ENCODE measurements at places on chromosomes 16 and 17. TPM values are rescaled to one million over a fixed set of nuclear protein-coding genes. Genes with fewer than 3 reads are reported as not detected.

GRCh38 chr17:82611140-82612058 is 36.8 kb downstream of the WDR45B start:
- H3K4me1 ChIP-seq: peaks cover 8% of the 10 kb centered on the region
- DNase-seq: no peak
- H3K4me3 ChIP-seq: no peak overlapping the region
- no peaks in the 10 kb centered on the region for H3K27me3 ChIP-seq

- peaks cover 3% of the 10 kb centered on the region for H3K27me3 ChIP-seq
- no peak overlapping the region for H3K27ac ChIP-seq
- H3K4me3 ChIP-seq: no peak overlapping the region
- H3K36me3 ChIP-seq: no peaks in the 10 kb centered on the region
- peaks cover 10% of the 10 kb centered on the region for H3K4me1 ChIP-seq
Observed at GRCh38 chr17:82202981-82203380, 9.7 kb downstream of the CCDC57 start.

GRCh38 chr17:37429453-37429852 is 22.8 kb downstream of the TADA2A start:
- H3K4me3 ChIP-seq: no peak overlapping the region
- no peaks in the 10 kb centered on the region for H3K4me1 ChIP-seq
- peaks cover 34% of the 10 kb centered on the region for H3K36me3 ChIP-seq
- DNase-seq: no peak

DNA sequence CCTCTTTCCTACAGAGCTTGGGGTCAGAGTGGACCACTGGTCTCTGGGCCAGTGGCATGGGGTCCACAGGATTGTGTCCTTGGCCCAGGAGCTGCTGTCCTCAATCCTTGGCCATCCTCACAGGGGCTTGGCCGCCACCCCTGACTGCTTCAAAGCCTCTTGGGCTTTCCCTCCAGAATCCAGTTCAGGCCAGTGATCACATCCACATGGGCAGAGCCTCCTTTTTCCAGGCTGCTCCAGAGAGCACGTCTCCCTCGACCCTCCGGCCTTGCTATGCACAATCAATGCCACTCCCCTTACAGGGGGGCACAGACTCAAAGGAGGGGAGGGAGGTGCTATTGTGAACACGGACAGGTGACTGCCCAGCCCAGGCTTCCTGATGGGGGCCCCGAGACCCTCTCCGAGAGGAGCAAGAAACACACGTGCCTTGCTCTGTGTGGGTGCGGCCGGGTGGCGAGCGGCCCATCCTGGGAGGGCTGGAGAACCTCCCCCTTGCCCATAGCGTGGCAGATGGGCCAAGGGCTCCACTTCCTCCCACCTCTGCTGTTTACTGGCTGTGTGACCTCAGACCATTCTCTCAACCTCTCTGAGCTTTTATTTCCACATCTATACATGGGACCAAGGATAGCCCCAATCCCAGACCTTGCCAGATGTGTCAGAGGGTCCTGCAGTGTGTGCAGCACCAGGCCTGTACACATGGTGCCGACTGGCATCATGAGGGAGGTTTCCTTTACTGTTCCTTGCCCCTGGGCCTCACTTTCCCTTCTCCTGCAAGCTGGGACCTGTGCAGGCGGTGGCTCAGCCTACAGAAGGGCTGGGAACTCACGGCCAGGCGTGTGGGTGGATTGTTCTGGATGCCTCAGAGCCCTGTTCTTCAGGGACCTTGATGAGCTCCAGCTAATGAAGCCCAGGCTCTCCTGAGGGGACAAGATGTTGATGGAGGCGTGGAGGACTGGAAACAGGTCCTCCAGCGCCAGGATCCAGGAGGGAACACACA is 229.0 kb upstream of the GSE1 start:
- peaks cover 10% of the 10 kb centered on the region for H3K4me1 ChIP-seq
- H3K4me3 ChIP-seq: no peak overlapping the region
- H3K27me3 ChIP-seq: no peaks in the 10 kb centered on the region
- no peak for DNase-seq

DNA sequence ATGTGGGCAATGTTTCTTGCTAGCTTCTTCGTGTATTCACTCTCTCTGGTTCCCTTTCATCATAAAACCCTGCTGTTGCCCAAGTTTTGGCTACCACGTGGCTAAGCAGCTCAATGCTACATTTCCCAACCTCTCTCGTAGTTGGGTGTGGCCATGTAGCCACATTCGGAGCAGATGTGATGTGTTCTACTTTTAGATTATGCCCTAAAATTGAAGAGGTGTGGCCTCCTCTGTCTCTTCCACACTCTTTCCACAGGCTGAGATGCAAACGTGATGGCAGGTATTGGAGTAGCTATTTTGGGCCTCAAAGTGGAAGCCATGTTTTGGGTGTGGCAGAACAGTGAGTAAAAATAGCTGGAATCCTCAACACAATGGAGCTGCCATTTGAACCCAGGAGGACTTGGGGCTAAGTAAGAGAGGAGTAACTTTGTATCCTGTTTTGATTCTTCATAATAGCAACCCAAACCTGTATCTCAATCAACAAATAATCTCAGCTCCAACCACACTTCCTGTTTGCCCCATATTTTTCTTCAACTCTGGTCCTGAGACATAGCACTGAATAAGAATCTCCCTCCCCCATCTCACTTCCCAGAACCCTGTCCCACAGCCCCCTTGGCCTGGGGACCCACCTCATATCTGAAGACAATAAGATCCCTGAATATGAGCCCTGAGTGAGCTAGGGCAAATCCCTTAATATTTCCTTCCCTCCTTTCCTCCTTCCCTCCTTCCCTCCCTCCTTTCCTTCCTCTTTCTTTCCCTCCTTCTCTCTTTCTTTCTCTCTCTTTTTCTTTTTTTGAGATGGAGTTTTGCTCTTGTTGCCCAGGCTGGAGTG is 4.0 kb downstream of the NUPR1 start:
- H3K36me3 ChIP-seq: no peaks in the 10 kb centered on the region
- peaks cover 9% of the 10 kb centered on the region for H3K4me1 ChIP-seq
- no peak overlapping the region for H3K27ac ChIP-seq
- H3K27me3 ChIP-seq: no peaks in the 10 kb centered on the region

DNA sequence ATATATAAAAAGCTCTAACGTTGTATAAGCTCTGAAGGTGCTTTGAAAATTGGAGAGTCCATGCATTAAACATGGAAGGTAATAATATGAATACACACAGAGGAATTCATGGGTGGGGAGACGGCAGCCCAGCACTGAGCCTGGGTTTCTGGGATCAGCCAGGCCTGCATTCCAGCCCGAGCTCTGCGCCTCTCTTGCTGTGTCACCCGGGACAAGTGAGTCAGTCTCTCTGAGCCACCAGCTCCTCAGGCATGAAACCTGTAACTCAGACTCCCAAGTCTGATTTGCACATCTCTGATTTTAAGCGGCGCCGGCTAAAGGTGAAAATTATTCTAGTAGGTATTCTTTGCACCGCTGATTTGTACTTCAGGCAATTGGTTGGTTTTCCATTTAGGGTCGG is 238.8 kb downstream of the MRTFB start:
- peak overlapping the region; percentile 95 for H3K27ac ChIP-seq
- no peak for DNase-seq
- H3K4me3 ChIP-seq: no peak overlapping the region
- peaks cover 66% of the 10 kb centered on the region for H3K4me1 ChIP-seq
- no peaks in the 10 kb centered on the region for H3K27me3 ChIP-seq

PSMD3 gene
- total RNA-seq: 157 TPM

- H3K36me3 ChIP-seq: no peaks in the 10 kb centered on the region
- no peaks in the 10 kb centered on the region for H3K27me3 ChIP-seq
- DNase-seq: no peak
- no peak overlapping the region for H3K4me3 ChIP-seq
- no peak overlapping the region for H3K27ac ChIP-seq
Observed at GRCh38 chr16:21239646-21240045, 6.1 kb downstream of the ANKS4B start.

GRCh38 chr16:14196011-14196410 is 124.9 kb downstream of the MRTFB start:
- no peak overlapping the region for H3K27ac ChIP-seq
- no peaks in the 10 kb centered on the region for H3K27me3 ChIP-seq
- no peak overlapping the region for H3K4me3 ChIP-seq
- no peak for DNase-seq
- H3K36me3 ChIP-seq: no peaks in the 10 kb centered on the region

GRCh38 chr17:53039981-53040380 is 782.7 kb upstream of the KIF2B start:
- DNase-seq: no peak
- H3K27me3 ChIP-seq: no peaks in the 10 kb centered on the region
- no peaks in the 10 kb centered on the region for H3K4me1 ChIP-seq

DNA sequence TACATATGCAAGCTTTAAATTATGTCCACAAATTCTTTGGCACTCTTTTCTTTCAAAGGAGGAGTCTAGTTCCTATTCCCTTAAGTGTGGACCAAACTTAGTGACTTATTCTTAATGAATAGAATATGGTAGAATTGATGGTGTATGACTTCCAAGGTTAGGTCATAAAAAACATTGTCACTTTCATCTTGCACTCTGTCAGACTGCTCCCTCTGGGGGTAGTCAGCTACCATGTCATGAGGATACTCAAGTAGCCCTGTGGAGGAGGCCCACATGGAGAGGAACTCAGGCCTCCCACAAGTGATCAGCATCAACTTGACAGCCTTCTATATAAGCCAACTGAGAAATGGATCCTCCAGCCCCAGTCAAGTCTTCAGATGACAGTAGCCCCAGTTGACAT is 58.0 kb upstream of the SCNN1B start:
- no peak for DNase-seq
- peaks cover 9% of the 10 kb centered on the region for H3K27me3 ChIP-seq
- H3K27ac ChIP-seq: no peak overlapping the region
- H3K36me3 ChIP-seq: no peaks in the 10 kb centered on the region
- no peak overlapping the region for H3K4me3 ChIP-seq
- no peaks in the 10 kb centered on the region for H3K4me1 ChIP-seq

DNA sequence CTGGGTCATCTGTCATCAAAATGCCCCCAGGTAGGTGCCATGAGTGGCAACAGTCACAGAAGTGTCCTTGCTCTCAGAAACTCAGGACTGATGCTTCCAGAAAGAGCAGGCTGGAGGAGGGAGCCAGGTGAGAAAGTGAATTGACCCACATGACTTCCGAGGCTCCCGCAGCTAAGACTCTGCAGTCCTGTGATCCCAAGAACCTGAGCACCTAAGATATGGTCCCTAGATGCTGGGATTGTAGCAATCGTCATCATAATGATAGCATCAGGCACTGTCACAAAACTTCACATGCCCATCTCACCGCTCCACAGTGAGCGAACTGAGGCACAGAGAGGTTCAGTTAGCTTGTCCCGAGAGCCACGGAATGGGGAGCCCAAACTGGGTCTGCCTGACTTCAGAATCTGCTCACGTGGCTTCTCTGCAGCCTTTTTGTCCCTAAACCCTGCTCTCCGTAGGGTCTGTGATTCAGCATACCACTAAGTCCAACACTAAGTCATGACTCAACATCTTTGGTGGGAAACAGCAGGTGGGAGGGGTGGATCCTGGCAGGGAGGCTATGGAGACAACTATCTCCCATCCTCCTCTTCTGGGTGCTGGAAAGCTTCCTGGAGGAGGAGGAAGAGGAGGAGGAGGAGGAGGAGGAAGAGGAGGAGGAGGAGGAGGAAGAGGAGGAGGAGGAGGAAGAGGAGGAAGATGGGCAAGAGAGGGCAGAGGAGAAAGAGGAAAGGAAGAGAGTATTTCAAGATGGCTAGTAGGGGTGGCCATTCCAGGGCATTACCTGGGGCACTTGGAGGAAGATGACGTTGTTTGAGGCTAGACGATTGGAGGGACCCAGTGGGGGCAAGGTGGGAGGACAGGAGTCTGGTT is 55.5 kb upstream of the DLX4 start:
- peaks cover 36% of the 10 kb centered on the region for H3K4me1 ChIP-seq
- no peak overlapping the region for H3K27ac ChIP-seq
- H3K4me3 ChIP-seq: no peak overlapping the region
- no peak for DNase-seq
- no peaks in the 10 kb centered on the region for H3K36me3 ChIP-seq

GRCh38 chr17:79137789-79138165 is 63.2 kb downstream of the ENGASE start:
- H3K4me1 ChIP-seq: no peaks in the 10 kb centered on the region
- no peak overlapping the region for H3K4me3 ChIP-seq
- no peaks in the 10 kb centered on the region for H3K27me3 ChIP-seq
- no peak overlapping the region for H3K27ac ChIP-seq
- no peak for DNase-seq
- H3K36me3 ChIP-seq: no peaks in the 10 kb centered on the region

DNA sequence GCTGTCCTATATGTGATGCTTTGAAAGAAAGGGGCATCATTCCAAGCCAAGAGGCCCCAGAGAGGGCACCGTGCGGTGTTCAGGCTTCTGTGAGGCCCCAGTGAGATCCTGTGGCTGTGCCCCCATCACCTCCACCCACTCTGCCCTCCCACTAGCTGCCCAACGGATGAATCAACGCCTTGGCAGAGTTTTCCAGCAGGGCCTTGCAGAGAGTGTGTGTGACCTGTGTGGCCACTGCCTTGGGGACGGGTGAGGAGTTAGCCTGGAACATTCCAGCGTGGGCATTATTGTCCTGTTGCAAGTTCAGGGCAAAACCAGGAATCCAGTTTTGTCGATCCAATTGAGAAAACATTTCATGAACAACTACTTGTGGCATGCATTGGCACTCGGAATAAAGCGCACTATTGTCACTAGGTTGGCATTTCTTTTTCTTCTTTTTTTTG is 53.7 kb downstream of the SF3B3 start:
- DNase-seq: no peak
- H3K4me3 ChIP-seq: no peak overlapping the region
- H3K27me3 ChIP-seq: no peaks in the 10 kb centered on the region
- peaks cover 22% of the 10 kb centered on the region for H3K36me3 ChIP-seq

DNA sequence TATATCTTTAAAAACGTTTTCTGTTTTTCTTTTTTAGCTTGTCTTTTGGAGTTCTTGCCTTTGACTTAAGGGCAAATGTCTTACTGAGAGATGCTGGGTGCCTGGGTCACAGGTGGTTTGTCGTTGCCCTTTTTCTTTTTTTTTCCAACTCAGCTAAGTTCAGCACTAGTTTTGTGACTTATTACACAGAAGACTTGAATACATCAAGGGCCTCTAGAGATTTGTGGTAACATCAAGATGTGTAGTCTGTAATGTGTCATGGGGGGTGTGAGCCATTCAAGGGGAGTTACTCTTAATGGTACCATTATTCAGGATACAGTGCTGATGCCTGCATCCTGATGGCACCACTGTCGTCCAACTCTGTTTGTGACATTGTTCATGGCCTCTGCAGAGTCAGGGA is 95.1 kb downstream of the PRKCA start:
- no peaks in the 10 kb centered on the region for H3K36me3 ChIP-seq
- H3K27me3 ChIP-seq: no peaks in the 10 kb centered on the region
- H3K4me1 ChIP-seq: peaks cover 4% of the 10 kb centered on the region

- H3K4me3 ChIP-seq: no peak overlapping the region
- DNase-seq: no peak
- H3K36me3 ChIP-seq: peaks cover 49% of the 10 kb centered on the region
Observed at GRCh38 chr17:1362065-1362848, 37.8 kb downstream of the YWHAE start.

KRTAP4-9 gene
- total RNA-seq: not detected

- no peak overlapping the region for H3K4me3 ChIP-seq
- no peak overlapping the region for H3K27ac ChIP-seq
- no peaks in the 10 kb centered on the region for H3K36me3 ChIP-seq
- peak; percentile 16 for DNase-seq
- no peaks in the 10 kb centered on the region for H3K27me3 ChIP-seq
- no peaks in the 10 kb centered on the region for H3K4me1 ChIP-seq
Observed at GRCh38 chr17:58710948-58711552, 18.6 kb downstream of the RAD51C start.

- DNase-seq: no peak
- H3K27me3 ChIP-seq: no peaks in the 10 kb centered on the region
- no peak overlapping the region for H3K27ac ChIP-seq
- H3K36me3 ChIP-seq: no peaks in the 10 kb centered on the region
- peaks cover 80% of the 10 kb centered on the region for H3K4me1 ChIP-seq
Observed at GRCh38 chr17:27463235-27463677, 7.0 kb downstream of the KSR1 start.

SLC12A3 gene
- not detected for total RNA-seq

- no peak overlapping the region for H3K4me3 ChIP-seq
- no peak for DNase-seq
- no peak overlapping the region for H3K27ac ChIP-seq
Observed at GRCh38 chr16:88971371-88972097, 5.5 kb downstream of the CBFA2T3 start.

OTOP2 gene
- total RNA-seq: not detected

All from WTC11 (cell line).